HT-29 (cell line): ENCODE measurements at places on chromosomes 5 and 9. TPM values are rescaled to one million over a fixed set of nuclear protein-coding genes. Genes with fewer than 3 reads are reported as not detected.

DNA sequence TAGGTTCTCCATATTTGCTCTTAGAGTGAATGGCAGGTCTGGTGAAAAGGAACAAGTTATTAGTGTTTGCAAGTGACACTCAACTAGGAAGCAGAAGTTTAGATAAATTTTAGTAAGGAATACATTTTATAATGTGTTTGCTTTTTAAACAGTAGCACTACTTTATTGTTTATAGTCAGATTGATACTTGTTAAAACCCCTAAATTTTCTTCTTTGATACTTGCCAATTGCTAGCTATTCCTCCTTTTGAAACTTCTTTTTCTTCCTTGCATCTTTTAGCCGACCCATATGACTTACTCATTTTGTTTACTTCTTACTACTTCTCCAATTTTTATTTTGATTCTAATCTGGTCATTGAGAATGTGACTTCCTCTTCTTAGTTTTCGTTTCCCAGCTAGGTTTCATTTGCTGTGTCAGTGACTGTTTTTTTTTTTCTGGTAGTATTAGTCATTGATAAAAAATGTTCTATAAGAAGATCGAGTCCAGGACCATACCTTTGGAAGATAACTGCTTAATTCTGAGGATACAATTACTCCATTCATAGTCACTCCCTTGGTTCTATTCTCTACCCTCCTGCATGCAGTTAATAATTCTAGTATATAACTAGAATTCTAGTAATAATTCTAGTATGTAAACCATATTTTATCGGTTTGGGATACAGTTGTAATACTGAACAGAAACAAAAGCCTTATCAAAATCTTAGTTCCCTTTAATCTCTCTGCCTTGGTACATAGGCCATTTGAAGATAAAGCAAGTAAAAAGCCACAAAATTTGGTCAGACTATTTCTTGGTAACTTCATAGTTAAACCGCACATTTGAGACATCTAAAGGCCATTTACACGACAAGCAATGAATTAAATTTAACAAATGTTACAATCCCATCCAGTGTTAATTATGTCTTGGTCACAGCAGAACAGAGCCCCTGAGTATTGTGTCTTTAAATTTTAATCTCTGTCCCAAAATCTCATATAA, 2.8 kb upstream of the RICTOR start:
- DNase-seq, result peak; percentile 41

The SPAG8 gene
- total RNA-seq, result 0.78 and 1.9 TPM in 2 replicates

The CYLC2 gene
- not detected in 2 replicates for total RNA-seq

DNA sequence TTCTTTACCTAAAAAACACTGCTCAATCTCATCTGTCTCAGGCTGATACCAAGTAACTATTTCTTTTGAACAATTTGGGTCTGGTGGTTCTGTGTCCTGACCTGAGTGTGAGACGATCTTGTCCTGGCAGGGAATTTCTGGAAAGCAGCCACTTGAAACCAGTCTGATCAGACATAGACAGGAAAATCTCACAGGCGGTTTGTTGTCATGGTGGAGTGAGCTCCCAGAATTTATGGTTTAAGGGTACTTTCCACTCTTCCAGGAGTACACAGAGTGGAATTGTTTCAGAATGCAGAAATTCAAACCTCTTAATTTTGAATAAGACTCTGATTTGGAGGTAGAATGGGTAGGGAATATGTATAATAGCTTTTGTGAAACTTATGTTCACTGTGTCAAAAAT, 268.2 kb downstream of the ISL1 start:
- peak; percentile 20 for DNase-seq

- no peak for DNase-seq
Observed at GRCh38 chr5:83375049-83375745, 96.3 kb upstream of the VCAN start.

The TMEM174 gene
- total RNA-seq, result not detected in 2 replicates

DNA sequence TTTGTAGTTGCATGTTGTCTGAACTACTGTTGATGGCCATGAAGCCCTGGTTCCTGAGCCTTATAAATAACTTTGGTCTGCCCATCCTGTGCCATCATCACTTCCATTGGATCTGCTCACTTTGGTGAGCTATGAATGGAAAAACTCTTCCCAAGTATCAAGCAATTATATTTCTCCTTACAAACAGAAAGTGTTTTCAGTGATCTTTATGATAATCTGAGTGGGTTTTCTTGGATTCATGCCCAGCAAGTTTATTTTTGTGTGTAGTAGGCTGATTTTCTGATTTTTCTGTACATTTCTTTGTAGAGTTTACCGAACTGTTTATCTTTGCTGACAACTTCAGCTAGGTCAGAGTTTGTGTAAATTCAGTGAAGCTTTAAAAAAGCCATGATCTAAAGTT, 31.0 kb downstream of the CAMK4 start:
- DNase-seq, result no peak

The TMC1 gene
- 0.26 and 0.53 TPM in 2 replicates for total RNA-seq

The TBCA gene
- total RNA-seq, result 54.9 and 73.8 TPM in 2 replicates

- DNase-seq, result no peak
Observed at GRCh38 chr5:123101556-123101955, 12.5 kb downstream of the PRDM6 start.

DNA sequence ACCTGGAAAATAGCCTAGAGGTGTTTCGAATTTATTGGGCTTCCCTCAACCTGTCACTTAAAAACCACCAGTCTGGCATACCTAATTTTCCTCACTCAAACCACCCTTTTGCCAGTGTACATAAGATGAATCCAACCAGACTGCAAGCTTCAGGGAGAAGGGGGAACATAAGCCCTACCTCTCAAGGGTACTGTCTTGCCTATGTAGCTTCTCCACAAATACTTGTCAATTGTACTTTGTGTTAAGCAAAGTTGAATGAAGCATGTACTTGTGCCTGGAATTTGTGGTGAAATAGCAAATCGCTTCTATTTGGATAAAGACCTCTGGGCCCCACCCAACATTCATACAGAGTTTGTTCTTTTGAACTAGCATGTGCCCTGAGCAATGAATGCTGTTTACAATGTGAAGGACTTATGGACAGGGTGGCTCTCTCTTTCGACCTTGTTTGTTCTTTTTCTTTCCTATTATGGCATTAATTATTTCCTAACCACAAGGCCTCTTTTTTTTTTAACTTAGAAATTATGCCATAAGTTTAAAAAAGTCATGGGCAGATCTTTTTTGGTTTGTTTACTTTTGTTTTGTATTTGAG, 580.2 kb downstream of the EBF1 start:
- no peak for DNase-seq

- DNase-seq, result no peak
Observed at GRCh38 chr5:6501701-6502100, 53.0 kb downstream of the UBE2QL1 start.

The C9 gene
- not detected in 2 replicates for total RNA-seq

DNA sequence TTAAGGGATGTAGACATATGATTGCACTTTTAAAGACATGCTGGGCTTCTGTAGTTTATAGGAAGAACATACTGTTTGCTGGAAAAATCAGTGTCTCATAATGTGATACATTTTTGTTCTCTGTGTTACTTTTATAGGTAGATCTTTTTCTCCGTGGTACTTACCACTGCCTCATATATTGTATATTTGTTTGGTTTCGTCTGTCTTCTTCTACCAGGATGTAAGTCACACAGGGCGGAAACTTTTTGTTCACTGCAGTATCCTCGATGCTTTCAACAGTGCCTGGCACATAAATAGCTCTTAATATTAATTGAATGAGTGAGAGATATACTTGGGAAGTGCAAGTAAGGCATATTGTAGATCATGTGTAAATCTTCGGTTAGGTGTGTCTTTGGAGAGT, 135.4 kb downstream of the GDNF start:
- DNase-seq, result no peak

GRCh38 chr5:126837906-126838539, 61.1 kb downstream of the LMNB1 start:
- DNase-seq, result peak; percentile 17

DNA sequence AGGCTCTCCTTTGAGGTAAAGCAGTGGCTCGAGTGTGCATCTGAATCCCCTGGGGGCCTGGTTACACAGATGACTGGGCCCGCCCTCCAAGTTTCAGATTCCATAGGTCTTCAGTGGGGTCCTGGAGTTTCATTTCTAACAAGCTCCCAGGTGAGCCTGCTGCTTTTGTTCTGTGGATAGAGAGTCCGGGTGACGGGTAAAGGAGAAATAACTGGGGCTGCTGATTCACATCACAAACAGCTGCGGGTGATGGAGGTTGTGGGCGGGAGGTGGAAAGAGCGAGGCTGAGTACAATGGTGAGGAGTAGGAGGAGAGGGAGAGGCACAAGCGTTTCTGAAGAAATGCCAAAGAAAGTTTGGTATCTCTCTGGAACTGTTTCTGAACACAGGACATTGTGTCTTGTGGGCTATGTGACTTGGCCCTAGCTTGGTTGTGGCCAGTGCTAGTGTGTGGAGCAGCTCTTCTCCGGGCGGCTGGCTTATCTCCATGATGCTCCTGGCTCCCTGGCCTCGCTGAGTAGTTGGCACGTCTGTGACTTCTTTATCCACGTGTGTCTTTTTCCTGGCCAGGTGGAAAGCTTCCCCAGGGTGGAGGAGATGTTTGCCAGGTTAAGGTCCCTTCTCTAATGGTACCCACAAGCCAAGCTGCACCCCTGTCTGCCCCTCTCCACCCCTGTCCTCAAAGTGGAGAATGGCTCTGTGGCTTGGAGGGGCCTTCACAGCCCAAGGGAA, 61.7 kb downstream of the HSPA4 start:
- no peak for DNase-seq

The CATSPER3 gene
- total RNA-seq, result not detected in 2 replicates

The PDE8B gene
- total RNA-seq, result not detected in 2 replicates

- DNase-seq, result no peak
Observed at GRCh38 chr5:59299006-59299405, 594.5 kb downstream of the PDE4D start.

DNA sequence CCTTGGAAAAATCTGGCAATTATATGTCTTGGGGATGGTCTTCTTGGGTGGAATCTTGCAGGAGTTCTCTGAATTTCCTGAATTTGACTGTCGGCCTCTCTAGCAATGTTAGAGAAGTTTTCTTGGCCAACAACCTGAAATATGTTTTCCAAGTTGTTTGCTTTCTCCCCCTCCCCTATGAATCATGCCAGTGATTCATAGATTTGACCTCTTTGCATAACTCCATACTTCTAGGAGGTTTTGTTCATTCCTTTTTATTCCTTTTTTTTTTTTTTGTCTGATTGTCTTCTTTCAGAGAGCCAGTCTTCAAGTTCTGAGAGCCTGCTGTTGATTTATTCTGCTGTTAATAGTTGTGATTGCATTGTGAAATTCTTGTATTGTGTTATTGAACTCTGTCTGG, 56.7 kb upstream of the SLC44A1 start:
- DNase-seq, result peak; percentile 17

DNA sequence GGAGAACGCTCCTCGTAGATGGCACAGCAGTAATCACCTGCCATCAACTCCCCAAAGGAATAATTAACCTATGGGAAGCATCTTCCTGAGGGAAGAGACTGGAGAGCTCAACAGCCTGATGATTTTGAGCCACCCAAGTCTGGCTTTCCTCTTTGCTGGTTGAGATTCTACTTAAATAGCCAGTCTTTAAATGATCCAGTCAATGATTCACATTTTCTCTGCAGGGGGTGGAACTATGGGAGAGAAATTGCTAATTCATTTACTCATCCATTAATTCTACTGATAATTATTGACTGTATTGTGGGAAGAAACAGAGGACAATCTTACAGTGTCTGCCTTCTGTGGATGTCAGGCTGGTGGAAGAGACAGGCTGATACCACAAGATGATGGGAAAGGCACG, 355.0 kb upstream of the PANK3 start:
- DNase-seq, result no peak

GRCh38 chr9:108664309-108665255, 191.2 kb downstream of the ACTL7B start:
- no peak for DNase-seq

DNA sequence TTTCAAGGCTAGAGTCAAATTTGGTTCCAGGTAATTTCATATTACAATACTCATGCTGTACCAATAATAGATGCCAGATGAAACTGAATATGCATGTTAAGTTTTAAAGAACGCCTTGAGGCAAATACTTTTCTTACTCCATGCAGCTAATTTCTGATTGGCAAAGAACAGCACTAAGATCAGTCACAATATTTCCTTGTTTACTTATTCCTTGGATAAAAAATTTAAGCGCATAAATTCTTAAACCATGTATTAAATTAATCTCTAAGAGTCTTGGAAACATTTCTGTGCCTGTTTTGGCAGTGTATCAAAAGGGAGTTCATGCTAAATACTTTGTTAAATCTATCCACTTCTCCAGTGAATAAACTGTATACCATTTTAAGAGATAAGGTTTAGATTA, 173.5 kb downstream of the SLC12A2 start:
- no peak for DNase-seq

DNA sequence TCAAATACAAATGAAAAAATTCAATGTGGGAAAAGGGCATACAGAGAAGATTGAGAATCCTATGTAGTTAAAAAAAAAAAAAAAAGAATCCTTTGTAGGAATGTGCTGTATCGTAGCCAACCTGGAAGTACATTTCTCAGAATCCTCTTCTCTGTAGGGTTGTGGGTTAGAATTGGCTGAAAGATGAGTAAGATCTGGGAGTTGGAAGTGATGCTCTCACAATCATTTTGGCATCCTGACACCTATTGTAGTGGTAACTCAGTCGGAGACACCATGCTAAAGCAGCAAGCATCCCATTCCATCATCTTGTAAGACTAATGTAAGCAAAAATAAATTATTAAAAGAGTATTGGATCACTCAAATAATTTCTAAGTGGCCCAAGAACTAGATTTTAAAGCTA, 30.6 kb downstream of the MRPL22 start:
- no peak for DNase-seq

DNA sequence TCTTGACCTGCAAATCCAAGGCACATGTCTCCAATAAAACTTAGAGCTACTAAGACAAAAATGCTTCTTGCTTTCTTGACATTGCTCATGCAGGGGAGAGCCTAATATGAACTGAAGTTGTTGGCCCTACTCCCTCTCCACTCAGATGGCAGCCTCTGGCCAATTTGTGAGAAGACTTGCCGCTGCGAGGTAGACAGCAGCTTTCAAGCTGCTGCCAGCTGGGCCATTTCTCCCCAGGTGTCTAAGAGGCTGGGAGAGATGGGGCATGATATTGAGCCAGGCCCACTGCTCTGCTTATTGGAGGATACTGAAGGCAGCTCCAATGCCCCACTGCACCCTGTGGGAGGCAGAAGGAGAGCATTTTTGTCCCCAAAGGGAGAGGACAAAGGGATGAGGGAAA, 380.5 kb downstream of the RASEF start:
- DNase-seq, result no peak

DNA sequence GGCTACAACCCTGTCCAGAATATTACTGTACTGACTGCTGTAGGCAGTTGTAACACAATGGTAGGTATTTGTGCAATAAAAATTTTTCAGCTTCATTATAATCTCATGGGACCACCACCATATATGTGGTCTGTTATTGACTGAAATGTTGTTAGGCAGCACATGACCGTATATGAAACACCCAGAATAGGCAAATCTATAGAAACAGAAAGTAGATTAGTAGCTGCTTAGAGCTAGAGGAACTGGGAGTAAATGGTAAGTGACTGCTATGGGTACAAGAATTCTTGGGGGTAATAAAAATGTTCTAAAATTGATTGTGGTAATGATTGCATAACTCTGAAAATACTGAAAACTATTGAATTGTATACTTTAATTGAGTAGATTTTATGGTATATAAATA, 185.7 kb downstream of the ESM1 start:
- no peak for DNase-seq

The CCL19 gene
- not detected in 2 replicates for total RNA-seq

The IRX1 gene
- not detected in 2 replicates for total RNA-seq
